ENCODE measurements at places on chromosomes 4 and X.

DNA sequence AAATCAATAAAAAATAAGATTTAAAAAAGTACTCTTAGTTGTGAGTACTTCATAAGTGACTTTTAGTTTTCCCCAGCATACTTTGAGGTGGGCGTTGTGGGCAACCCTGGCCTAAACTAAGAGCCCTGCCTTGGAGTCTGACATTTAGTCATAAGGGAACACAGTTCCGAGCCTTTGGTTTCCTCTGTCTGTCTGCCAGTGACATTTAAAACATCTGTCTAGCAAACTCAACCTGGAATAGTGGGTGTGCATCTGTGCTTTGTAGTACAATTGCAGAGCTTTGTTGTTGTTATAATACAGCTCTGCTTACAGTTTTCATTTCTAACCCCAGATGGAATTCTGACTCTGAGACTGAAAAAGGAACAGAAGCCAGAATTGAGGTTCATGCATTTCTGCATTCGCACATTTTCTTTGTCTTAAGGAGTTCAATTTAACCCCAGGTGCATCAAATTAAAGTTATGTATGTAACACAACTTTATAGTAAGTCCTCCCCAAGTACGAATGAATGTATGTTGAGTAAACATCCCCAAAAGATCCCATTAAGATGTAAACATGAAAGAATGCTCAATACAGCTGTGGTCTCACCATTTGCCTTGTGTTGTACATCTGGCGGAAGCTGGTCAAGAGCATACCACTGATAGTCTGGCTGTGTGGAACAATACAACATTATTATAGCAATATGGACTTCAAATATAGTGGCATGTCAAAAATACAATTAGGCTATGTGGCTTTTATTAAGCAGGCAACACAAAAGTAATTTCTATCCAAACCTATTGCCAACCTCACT, 25.9 kb downstream of the TNIP3 start:
- no peak for DNase-seq

DNA sequence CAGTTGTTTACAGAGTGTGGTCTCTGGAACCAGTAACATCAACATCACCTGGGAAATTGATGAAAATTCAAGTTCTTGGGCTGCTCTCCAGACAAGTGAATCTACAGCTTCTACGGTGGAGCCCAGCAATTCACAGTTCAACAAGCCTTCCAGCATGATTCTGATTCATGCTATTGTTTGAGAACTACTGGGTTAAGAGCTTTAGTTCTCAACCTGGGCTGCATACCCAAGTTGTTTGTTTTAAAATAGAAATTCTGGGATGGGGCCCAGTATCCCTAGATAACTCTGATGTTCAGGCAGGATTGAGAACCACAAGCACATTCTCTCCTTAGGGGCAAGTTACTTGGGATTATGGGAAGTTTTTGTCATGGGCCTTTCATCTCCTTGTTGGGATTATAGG, 37.9 kb upstream of the PGK1 start:
- no peak for DNase-seq

DNA sequence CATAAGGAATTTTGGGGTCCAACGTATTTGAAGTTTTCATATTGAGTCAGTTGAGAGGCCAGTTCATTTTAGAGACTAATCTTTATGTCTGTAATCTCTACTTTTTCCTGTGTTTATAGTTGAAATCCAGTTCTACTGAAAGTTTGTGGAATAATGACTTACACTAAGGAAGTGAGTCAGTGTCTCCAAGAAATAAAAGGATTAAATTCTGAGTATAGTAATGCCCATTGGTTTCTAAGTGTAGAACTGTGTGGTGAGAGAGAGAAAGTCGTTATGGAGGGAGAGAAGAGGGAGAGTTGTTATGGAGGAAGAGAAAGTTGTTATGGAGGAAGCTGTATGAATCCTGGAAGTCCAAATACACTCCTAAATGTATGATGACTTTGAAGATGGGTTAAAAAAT, 264.6 kb upstream of the HAND2 start:
- no peak for DNase-seq

DNA sequence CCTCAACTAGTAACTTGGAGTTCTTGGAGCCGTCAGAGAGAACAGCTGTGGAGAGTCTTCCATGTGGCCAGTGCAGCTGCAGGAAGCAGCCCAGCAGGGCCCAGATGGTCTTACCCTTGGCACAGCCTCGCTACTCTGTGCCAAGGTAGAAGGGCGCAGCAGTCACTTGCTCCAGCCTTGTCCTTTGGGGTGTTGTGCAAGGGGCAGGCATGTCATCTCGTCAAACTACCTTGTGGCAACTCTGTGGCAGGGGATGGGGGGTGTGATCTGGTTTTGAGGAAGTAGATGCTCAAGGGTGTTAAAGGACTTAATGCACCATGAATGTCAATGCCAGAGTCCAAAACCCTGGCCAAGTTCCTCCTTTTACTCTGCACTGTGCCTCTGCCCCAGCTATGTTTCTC, 34.2 kb upstream of the TBC1D14 start:
- peak; percentile 98 for DNase-seq

DNA sequence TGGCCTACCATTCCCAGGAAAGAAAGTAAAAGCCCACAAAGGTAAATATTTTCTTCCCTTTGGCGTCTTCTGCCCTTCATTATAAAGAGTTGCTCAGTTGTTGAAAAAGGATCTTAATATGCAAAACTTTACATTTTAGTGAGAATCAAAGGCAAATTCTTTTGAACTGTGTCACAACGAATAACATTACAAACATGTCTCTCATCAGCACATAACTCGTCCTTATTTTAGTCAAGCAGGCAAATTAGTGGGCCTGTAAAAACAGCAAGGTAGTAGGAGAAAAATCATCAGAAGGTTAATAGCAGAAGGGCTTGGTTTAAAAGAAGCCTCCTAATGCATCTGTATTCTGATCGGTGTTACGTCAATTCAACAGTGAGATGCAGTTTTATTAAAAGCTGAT, 647.3 kb upstream of the DIPK2B start:
- DNase-seq, result no peak
